Pancreas (tissue), 10 donors: ENCODE measurements at places on chromosomes 16 and 17.

- no peak for DNase-seq
These were observed 1.7 kb upstream of the STAT5A start for GRCh38 chr17:42286411-42287221.

DNA sequence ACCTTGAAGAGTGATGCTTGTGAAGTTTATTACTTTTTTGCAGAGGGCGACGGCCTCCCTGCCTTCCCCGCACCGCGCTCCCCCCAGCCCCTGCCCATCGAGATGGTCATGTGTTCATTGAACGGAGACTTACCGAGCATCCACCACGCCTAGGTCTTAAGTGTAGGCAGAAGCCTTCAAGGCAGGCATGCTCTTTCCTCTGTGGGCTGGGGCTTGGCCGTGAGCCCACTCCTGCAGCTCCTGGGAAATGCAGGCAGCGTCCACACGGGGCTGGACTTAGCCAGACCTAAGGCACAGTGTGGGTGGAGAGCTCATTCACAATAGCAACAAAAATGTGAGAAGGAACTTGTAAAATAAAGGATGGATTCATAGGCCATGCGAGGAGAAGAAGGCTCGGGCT is 19.2 kb downstream of the RNF213 start:
- no peak for DNase-seq

DNA sequence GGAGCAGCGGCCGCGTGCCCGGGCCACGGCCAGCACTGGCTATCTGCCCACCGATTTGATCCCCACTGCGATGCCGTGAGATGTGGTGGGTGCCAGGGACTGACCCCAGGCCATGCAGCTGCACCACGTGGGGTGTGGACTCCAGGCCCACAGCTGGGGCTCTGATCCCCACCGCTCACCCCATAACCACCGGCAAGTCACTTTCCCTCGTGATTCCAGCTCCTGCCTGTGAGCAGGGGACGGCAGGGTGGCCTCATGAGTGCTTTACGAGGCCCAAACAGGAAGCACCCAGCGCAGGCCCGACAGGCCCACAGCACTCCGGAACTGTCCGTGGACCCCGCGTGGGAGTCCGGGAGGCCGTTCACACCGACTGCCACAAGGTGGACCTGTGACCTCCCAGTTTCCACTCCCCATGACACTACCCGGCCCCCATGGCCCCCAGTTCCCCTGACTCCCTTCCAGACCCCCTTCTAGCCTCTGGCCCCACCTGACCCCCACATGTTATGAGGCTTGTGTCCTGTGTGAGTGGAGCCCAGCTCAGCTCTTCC is 616 bp downstream of the PTX4 start:
- peak; percentile 45 for DNase-seq

DNA sequence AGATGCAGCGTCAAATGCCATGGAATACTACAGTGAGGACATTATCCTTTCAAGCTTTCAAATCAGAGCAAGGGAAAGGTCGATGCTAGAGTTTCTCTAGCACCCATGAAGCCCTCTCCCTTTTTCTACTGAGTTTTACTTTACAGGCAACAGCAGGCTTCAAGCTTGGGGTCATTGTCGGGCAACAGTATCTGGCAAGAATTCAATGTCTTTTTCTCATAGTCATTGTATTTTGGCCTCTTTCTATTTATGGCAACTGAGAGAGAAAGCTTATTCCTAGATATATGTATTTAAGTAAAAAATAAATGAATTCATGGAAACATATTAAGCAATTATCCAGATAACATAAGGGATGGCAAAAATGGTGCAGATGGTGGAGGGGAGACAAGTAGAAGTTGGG is 364 bp upstream of the CETP start:
- no peak for DNase-seq
